ENCODE measurements at places on chromosomes 7 and 10. TPM values are rescaled to one million over a fixed set of nuclear protein-coding genes. Genes with fewer than 3 reads are reported as not detected.

The LIMK1 gene
- total RNA-seq: 19.9 TPM

The UTF1 gene
- not detected for total RNA-seq

- no peak for DNase-seq
Measured at GRCh38 chr10:88415533-88416130, 167.5 kb downstream of the RNLS start.

The RBP3 gene
- not detected for total RNA-seq

All from thoracic aorta (tissue), 2 donors.